ENCODE measurements at places on chromosomes 1 and 21.

- no peak for DNase-seq
Measured at GRCh38 chr1:209379280-209379679, 204.2 kb upstream of the CAMK1G start.

GRCh38 chr1:48374785-48375184, 97.2 kb downstream of the SPATA6 start:
- DNase-seq = no peak

DNA sequence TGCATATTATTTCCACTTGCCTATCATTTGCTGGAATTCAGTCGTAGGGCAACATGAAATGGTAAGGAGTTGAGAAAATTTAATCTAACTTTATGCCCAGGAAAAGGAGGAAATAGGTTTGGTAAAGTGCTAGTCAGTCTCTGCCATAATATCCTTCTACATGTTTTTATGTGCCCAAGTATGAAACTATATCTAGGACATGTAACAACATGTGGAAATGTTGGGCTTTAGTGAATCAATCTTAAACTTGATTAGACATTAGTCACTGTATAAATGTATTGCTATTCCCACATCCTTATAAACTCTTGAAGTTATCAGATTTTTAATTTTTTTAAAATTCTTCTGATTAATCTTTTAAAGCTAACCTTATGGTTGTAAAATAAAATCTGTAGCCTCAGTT, 204.7 kb upstream of the ZRANB2 start:
- no peak for DNase-seq

DNA sequence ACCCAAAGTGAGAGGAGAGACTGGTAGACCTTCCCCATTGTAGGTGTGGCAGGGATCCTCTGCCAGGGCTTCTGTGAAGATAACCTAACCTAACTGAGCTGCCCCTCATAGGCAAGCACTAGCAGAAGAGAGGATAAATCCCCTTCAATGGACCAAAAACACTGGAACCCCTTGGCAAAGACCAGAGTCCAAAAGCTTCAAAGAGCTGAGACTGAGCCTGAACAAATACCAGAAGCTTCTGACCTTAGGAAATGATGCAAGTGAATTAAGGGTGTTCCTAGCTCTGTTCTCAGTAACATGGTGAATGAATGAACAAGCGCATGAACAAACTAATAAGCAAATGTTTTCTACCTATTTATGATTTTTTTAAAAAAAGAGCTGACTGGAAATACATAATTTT, 123.2 kb downstream of the RRAGC start:
- DNase-seq = no peak

DNA sequence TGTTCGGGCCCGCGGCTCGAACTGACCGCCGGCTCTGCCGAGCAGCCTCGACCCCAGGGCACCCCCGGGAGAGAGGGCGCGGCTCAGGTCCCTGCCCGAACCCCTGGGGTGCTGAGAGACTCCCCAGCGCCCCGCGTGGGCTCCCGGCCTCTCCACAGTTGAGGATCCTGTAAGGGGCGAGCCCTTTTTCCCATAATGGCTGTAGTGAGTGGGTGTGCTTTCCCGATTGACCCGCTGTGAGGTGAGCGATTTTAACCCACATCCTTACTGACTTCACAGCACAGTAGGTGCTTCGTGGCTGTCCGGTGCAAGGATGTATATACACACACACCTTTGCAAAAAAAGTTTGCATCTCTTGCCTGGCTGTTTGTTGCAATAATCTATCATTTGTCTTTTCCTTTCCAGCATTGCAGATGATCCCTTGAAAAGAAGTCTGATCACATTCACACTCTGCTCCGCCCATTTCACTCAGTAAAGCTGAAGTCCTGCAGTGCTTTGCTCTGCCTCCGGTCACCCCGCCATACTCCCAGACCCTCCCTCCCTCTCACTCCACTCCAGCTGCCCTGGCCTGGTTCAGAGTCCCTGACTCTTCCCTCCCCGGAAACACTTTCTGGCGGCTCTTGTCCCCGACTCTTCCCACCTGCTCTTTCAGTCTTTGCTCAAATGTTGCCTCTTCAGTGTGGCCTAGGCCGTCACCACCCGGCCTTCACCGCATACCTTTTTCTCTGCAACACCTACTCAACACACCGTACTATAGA, 955 bp upstream of the UBE2G2 start:
- no peak for DNase-seq

DNA sequence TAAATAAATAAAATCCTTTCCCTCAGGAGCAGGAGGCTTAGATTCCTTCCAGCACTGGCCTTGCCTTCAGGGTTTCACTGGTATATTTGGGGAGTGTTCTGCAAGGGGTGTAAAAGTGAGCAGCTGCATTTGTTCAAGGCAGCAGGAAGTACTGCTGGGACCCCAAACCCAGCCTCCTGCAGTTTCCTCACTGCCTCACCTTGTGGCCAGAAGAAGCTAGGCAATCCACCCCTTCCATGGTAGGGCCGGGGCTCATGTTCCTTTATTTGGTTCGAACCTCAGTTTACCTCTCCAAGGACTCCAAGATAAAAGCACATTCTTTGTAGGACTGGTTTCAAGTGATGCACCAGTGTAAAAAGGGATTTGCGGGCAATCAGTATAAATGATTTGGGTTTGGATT, 21.0 kb upstream of the CFAP126 start:
- DNase-seq = no peak

- DNase-seq = no peak
Measured at GRCh38 chr1:49171941-49172593, 395.4 kb upstream of the BEND5 start.

GRCh38 chr1:165753934-165754333, 14.7 kb downstream of the TMCO1 start:
- DNase-seq = no peak

- DNase-seq = no peak
Measured at GRCh38 chr1:162196387-162196786, 126.9 kb downstream of the NOS1AP start.

DNA sequence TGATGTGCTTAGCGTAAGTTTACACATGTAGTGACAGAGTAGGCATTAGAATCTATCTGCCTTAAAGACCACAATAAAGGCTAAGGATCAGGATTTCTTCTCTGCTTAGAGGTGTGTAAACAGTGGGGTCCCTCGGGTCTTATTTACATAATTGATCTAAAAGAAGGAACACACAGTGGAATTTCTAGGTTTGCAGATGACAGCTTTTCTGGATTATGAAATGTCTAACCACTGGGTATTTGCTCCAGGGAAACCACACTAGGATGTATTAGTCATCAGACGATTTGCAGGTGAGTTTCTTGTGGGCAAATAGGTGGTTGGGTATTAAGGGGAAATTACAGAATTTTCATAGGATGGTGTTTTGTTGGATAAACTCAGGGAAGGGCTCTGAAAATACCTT, 5.8 kb downstream of the LRRC8D start:
- DNase-seq = no peak

GRCh38 chr1:7677111-7677510, 94.0 kb upstream of the VAMP3 start:
- no peak for DNase-seq

DNA sequence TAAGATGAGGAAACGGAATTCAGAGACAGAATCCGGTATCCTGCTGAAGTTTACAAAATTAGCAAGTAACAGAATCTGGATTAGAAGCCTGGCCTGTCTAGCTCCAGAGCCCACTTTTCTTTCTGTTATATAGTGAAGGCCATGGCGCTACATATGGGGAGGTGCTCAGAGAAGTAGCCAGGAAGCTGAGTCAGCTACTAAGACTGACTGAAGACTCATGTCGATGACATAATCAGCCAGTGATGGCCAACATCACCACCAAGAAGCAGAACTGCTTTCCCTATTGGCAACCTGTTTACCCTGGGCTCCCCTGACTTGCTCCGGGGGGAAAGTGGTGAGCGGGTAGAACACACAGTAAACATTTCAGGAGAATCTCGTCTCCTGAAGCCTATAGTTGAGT, 18.8 kb downstream of the LRRC52 start:
- no peak for DNase-seq

DNA sequence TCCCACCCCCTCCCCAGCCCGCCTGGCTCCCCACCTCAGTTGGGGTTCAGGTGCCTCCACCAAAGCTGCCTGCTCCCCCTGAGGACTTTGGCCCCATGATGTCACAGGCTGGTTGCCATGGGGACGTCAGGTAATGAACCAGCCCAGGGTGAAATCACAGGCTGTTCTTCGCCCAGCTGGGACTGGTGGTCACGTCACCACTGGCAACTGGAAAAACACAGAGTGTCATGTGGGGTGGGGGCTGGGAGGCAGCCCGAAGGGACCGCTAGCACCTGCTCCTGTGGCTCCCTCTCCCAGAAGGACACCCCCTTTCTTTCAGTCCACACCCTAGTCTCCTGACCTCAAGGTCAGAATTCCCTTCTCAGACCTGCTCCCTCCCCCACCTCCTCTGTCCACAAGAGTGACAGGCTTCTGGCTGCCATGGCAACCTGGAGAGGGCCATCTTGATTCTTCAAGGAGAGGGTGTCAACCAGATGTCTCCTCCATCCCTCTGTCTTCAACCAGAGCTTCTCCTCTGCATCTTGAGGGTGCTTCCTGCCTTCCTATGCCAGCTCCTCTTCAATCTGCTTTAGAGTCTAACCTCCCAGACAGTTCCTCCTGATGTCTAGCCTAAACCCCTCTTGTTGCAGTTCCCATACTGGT, 6.2 kb downstream of the FAM131C start:
- peak; percentile 7 for DNase-seq

GRCh38 chr1:66434096-66434495, 99.9 kb upstream of the SGIP1 start:
- no peak for DNase-seq

DNA sequence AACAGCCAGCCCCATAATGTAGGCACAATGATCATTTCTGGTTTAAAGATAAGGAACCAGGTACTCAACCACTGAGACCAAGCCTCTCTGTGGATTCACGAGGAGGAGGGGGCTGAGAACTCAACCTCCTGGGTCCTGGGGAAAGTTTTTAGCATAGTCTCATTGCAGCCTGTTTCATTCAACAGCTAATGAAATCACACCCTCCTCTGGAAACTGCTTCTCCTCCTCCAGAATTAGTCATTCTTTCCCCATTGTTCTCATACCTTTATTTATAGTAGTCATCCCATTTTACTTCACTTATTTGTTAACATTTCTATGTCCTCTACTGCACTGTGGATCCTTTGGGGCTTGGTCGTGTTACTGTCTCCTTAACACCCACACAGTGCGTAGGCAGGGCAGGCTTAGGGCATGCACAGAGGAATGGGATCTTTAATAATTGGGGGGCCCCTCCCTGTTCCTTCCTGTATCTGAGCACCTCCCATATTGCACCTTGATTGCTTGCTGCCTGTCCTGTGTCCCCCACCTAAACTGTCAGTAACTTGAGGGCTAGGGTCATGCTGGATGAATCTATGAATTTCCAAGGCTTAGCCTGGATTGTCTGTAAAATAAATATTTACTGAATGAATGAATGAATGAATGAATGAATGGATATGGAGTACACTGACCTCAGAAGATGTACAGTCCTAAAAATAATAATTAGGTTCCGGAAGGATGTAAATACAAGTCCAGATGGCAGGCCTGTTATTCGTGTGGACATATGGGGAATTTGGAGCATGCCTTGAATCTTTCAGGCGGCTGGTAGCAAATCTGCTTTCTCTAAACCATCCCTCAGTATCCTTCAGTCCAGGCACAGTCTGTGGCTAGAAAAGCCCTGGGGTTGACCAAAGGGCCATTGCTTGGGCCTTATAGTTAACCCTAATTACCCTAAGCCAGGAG, 153.8 kb upstream of the HMGB4 start:
- no peak for DNase-seq

GRCh38 chr1:153238527-153238926, 21.0 kb upstream of the LORICRIN start:
- DNase-seq = no peak

DNA sequence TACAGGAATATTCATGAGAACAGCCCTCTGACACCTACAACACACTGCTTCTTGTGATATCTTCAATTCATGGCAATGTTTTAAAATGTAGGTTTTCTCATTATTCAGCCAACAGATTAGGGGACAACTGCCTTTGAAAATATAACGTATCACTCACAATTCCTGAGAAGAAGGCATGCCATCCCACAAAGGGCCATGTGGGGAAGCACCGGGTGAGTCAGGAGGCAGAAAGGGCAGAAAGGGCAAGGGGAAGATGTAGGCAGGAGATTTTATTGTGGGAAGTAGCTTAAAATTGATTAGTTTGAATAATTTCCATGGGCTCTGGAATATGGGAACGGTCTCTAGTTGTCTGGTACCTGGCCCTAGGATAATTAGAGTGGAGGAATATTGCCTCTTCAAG, 165.7 kb downstream of the HHIPL2 start:
- DNase-seq = no peak

DNA sequence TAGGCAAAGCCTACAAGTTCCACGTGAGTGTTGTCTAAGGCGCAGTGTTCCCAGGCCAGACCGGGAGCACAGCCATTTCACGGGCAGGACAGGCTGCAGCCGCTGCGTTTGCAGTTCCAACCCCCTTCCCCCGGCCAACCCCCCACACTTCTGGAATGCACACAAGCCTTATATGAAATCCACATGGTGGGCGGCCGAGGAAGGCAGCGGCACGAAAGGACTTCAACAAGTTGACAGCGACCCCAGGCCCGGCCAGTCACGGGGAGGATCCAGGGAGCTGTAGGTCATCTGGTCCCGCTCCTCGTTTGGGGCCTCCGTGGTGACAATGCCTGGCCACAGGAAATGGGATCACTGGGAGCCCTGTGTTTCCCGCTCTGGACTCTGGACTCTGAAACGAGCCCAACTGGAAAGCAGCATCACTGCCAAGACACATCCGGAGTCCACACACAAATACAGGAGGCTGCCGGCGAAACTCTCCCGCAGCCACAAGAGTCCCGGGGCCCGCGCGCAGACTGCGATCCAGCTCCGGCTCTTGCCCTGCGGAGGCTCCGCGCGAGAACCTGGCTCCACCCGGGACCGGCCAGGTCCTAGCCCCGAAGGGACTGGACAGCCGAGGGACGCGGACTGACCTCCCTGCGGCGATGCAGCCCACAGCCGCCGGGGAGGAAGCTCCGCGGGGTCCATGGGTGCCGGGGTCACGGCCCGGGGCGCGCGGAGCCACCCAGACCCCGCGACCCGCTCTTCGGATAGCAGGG, 794 bp downstream of the NID1 start:
- DNase-seq = no peak

- DNase-seq = no peak
Measured at GRCh38 chr1:159428536-159428935, 3.5 kb upstream of the OR10J4 start.

DNA sequence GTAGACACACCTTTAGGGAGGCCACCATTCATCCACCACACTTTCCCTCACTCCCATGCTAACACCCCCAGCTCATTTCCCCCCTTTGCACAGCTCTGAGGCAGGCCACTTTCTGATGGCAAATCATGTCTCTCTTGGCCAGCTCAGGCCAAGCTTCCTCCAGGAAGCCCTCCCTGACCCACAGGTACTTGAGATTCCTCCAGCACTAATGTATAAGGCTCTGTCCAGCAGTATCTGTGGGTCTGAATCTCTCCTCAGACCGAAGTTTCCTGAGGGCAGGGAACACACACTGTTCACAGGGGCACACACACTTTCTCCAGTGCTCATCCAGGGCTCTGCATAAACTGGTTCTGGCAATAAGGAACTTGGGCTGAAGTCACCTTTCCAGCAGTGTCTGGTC, 19.2 kb downstream of the LGR6 start:
- no peak for DNase-seq

- no peak for DNase-seq
Measured at GRCh38 chr1:5165762-5166161, 511.4 kb downstream of the AJAP1 start.

All from NCI-H187 (cell line).